ENCODE measurements at places on chromosomes 1 and 21.

- no peak for DNase-seq
Measured at GRCh38 chr1:94768036-94768435, 52.1 kb upstream of the SLC44A3 start.

DNA sequence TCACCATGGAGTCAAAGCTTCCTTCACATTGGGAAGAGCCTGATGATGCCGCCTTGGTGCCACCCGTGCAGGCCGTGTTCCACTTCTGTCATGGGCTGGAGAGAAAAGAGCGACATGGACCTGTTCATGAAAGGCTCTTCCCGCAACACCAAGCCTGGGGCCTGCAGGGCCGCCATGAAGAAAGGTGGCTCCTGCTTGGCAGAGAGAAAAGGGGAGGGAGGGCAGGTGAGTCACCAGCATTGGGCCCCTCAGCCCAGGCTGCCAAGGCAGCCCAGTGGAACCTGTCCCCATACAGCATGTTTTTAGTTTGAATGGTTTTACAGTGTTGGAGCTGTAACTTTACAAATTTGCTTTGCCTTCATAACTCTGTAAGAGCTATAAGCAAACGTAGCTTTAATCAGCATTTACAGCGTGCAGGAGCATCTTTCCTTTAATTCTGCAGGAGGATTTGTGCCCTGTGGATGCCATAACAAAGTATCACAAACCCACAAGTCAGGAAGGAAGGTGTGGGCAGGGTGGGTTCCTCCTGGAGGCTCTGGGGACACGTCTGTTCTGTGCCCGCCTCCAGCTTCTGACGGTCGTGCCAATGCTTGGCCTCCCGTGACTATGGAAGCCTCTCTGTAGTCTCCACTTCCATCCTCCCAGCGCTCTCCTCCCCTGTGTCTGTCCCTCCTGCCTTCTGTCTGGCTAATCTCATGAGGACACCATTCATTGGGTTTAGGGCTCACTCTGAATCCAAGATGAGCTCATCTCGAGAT, 49.1 kb downstream of the RIPK4 start:
- no peak for DNase-seq

DNA sequence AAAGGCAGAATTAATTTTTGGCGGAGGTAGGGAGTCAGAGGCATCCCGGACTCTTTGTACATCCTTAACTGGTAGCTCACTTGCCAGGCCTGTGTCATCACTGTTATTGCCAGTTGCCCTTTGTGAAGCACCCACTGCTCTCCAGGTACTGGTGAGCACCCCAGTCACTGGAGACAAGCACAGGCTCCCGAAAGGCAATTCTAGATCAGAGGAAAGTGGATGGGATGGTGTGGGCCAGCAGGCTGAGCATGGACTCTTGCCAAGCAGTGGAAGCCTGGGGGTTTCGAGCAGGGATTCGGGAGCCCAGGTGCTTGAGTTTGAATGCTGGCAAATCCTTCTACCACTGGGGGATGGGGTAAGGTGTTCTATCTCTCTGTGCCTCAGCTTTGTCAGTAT, 551.1 kb downstream of the MATN1 start:
- no peak for DNase-seq

GRCh38 chr1:81799939-81800694, 617 bp upstream of the ADGRL2 start:
- DNase-seq: no peak

DNA sequence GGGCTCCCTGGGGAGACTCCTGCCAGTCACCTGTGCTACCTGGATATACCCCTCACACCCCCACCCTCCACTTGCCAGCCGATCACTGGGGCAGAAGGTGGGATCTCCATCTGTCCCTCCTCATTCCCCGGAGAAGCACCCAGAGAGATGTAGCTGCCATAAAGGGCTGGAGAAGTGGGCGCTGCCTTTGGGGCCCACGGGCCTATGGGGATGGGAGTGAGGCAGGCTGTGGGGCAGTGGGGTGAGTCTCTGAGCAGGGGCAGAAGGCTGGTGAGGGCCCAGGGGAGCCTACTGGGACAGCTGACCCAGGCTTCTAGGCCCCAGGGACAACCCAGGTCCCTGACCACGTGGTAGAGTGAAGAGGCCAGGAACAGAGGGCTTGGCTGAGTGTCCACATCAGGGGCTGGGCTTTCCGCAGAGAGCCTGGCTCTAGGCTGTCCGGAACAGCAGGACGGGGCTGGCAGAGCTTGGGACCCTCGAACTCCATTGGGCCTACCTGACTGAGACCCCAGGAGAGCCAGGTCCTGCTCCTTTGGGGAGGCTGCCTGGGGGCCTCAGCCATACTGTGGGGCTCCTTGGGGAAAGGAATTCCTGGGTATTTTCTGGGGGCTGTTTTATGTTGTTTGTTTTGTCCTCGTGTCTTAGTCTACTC, 205.9 kb upstream of the VAMP3 start:
- no peak for DNase-seq

DNA sequence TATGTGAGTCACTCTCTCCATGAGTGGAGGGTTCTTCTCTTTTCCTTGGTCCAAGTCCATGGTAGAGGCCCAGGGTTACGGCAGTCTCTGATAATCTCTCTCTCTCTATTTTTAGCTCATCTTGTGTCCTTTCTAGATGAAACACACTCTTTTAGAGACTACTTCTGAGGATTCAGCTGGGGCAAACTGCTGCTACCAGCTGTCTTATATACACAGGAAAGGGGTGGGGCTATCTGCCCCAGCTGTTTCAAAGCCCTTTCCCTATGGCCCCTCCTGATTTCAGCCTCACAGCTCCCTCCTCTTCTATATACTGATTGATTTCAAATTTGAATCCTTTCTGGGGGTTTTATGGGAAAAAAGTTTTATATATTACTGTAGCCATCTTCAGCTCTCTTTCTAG, 324.8 kb downstream of the RWDD3 start:
- no peak for DNase-seq

- DNase-seq: no peak
Measured at GRCh38 chr1:169741666-169742394, 8.0 kb upstream of the SELE start.

DNA sequence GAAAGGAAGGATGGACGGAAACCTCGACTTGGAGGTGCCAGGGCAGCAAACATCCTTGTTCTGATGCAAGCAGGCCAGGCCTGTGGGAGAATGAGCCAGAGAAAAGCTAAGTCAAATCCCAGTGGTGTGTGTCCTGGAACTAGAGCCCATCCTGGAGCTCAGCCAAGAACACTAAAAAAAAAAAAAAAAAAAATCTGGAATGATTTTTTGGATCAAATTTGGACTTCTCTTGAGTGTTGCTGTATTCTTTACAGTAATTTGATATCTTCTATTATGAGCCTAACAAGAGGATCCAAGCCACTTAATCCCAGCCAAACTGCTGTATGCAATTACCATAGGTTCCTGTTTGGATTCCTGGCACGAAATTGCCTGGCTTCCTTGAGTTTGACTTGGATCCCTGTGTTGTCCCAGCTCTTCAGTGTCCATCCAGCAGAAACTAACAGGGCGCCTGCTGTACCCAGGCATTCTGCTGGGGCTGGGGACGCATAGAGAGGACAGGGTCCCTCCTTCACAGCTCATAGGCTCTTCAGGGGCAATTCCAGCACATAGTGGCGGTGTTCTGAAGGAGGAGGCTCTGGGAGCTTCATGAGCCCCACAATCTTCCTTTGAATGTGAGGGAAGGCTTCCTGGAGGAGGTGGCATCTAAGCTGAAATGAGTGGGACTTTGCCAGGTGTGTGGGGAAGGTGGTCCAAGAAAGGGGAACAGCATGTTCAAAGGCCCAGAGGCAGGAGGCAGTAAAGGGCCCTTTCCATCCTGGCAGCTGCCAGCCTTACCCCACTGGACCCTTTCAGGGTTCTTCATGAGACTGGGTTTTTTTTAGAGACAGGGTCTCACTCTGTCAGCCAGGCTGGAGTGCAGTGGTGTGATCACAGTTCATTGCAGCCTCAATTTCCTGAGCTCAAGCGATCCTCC, 24.7 kb downstream of the EPHX1 start:
- no peak for DNase-seq

DNA sequence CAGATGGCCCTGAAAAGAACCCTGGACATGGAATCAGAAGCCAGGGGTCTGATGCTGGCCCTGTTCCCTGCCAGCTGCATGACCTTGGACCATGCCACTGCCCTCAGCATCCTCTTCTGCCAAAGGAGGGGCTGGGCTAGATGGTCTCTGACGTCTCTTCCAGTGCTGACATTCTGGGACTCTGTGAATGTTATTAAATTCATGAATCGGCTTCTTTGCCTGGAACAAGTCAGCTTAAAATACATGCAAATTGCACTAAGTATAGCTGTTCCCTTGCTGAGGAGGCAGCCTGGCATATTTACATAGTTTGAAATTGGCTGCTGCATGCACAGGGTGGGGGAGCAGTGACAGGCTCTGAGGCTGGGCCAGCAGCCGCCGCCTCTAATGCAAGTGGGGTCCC, 23.8 kb downstream of the KCNA2 start:
- DNase-seq: no peak

DNA sequence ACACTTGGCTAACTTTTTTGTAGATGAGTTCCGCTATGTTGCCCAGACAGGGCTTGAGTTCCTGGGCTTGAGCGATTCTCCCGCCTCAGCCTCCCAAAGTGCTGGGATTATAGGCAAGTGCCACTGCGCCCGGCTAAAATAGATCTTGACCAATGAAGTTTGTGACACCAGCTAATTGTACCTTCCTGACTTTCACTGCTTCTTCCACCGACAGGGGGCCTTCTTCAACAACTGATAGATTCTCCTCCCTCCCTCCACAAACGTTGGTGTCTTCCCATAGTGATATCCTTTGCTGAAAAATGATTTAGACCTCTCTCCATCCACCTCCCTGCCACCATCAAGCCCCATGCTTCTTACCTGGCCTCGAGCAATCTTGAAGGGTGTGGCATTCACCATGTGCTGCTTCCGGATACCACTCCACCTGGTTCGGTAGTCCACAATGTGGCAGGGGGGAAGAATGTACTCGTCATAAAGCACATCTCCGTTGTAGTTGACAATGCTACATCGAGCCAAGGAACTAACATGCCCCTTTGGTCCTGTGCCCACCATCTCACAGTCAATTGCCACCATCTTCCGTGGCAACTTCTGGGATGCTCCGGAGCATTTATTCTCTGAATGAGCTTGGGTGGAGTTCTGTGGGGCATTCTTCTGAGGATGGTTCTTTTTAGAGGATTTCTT, 1.6 kb upstream of the METTL25B start:
- DNase-seq: no peak

DNA sequence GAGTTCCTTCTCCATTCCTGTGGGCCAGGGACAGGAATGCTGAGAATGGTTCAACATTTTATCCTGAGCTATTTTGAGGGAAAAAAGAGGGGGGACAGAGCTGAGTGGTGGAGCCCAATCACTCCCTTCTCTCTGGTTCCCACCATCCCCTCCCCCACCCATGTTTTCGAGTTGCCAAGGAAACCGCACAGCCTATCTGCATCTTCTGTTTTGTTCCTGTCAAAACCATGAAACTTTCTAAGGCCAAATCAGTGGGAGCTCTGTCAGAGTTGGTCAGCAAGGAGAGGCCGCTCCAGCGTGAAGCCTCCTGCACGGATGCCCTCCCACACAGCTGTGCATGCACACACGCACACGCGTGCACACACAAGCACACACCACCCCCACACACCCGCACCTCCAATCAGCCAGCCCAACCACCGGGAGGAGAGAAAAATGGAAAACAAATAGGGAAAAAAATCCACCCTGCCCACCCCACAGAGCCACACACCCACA, 54.5 kb upstream of the ATP2B4 start:
- peak; percentile 4 for DNase-seq

GRCh38 chr1:33364565-33364918, 43.6 kb upstream of the A3GALT2 start:
- DNase-seq: no peak

- DNase-seq: no peak
Measured at GRCh38 chr1:239417221-239417620, 30.9 kb downstream of the CHRM3 start.

DNA sequence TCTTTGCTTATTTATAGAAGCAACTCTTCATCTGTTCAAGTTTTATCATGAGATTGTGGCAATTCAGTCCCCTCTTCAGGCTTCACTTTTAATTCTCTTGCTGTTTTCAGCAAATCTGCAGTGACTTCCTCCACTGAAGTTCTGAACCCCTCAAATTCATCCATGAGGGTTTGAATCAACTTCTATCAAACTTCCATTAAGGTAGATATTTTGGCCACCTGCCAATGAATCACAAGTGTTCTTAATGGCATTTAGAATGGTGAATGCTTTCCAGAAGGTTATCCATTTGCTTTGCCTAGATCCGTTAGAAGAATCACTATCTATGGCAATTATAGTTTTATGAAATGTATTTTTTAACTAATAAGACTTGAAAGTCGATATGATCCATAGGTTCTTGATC, 946.7 kb upstream of the B3GALT2 start:
- DNase-seq: no peak

DNA sequence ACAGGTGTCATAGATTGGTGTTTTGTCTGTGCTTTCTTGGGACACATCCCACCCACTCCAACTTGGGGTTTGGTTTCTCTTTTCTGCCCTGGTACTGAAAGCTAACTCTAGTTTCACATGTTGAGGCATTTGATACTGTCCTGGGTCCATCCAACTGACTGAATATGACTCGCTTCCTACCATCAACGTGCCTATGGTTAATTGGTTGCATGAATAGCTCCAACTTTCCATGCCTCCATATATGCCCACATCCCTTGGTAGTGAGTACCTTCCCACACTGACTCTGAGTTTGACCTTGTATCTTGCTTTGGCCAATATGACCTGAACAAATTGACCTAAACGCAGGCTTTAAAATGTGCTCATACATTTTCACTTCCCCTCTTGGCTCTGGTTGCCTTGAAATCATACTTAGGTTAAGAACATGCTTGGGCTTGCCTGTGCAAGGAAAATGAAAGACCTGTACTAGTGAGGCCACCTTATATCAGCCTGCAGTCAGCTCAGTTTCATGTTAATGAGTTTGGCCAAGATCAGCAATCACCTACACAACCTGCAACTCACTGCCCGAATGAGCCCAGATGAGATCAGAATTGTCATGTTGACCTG, 81.0 kb upstream of the KCNK2 start:
- DNase-seq: no peak

- no peak for DNase-seq
Measured at GRCh38 chr1:162951553-162952315, 90.8 kb upstream of the CCDC190 start.

GRCh38 chr1:28244549-28245251, 8.8 kb downstream of the ATP5IF1 start:
- no peak for DNase-seq

All from nucleus accumbens (tissue), 56 donors.